ENCODE measurements at places on chromosomes 7 and 10. TPM values are rescaled to one million over a fixed set of nuclear protein-coding genes. Genes with fewer than 3 reads are reported as not detected.

Gene EIF3A
- 129 TPM for total RNA-seq

Gene PSD
- total RNA-seq = 13.3 TPM

Gene WDR86
- not detected for total RNA-seq

Gene TMEM273
- 2.0 TPM for total RNA-seq

Gene BMPER
- not detected for total RNA-seq

Gene IGFBP1
- total RNA-seq = not detected

DNA sequence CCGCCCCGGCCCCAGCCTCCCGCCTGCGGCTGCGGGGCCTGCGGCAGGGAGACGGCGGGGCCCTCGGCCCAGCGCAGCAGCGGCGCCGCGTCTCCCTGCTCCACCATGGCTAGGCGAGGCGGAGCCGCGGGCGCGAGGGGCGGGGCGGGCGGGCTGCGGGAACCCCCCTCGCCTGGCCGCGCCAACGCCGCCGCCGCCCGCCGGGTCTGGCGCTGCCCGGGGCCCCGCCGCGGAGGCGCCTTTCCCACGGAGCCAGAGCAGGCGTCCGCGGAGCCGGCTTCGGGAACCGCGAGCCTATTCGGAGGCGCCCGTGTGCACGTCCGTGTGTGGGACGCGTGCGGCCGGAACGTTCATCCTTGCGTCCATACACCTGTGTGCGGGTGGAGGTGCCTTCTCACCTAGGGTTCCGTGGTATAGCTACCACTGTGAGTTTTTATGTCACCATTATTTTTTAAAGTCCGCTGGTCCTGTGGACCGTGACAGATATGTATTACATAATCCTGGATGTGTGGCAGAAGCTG, at the start of gene DENND11:
TSS of gene DENND11 (minus strand) at position 120 of the 521 bp plus-strand sequence. CDS start at position 107, 13 bp downstream.
- peak; percentile 56 for DNase-seq

GRCh38 chr7:144910411-144910810, 74.6 kb upstream of the TPK1 start:
- no peak for DNase-seq

- DNase-seq = no peak
These were observed 316.0 kb downstream of the WDR37 start for GRCh38 chr10:1372212-1372611.

DNA sequence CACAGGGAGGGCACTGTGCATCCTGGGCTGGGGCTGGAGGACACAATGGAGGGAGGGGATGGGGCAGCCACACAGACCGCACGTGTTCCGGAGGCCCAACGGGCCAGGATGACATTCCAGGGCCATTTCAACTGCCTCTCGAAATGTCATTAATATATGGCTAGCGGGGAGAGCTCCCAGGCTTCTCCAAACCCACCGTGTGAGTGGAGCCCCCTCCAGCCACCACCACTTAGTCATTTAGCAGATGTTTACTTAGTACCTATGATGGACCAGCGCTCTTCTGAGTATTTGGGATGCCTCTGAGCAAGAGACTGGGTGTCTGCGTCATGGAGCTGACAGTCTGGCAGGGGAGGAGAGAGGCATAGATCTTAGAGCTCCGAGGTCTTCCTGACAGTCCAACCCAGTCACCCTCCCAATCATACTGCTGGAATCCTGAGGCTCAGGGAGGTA, 107.3 kb downstream of the ZMIZ1 start:
- no peak for DNase-seq

GRCh38 chr7:79227044-79227443, 226.4 kb downstream of the MAGI2 start:
- DNase-seq = no peak

DNA sequence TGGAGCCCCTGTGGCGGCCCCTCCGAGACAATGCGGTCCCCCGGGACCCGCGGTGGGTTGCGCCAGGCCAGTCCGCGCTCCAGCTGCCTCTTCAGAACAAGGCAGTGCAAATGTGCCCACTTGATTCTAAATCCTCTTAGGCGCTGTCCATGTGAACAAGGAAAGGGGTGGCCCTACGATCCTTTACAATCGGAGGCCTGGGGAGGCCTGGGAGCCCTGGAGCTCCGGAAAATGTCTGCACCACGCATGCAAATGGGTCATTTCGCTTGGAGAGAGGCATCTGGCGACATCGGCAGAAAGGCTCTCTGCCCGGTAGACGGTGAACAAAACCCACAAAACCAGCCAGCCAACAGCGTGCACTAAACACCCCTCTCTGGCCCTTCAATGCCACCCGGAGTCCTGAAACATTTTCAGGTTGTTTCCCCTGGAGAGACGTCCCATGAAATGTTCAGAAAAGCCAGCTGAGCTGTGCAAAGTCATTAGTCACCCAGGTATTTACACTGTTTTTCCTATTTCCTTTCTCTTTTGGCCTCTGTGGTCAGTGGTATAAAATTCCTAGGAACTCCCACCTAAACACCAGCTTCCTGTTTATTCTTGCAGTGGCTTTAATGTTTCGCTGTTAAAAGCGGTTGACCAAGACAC, 102.8 kb upstream of the ZNF438 start:
- no peak for DNase-seq

DNA sequence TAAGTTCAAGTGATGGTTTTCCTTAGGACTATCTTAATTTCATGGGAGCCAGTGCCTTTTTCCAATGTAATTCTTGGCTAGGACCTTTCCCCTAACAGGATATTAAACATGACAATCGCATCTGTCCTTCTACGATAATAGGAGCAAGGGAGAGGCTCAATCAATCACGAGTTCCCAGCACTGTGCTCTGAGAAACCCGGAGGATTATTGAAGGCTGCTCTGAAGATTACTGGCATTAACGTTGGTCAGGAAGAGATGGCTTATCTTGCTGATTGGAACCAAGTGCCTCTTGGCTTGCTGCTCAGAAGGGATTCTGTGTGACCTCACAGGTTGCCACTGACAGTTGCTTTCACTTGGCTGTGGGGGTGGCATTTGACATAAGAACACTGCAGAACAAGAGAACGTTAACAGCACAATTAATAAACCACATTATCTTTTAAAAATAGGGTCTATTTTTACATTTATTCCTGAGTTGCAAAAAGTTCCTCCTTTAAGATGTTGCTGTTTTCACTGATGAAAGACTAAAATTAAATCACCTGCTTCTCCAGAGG, 252.1 kb upstream of the TAC1 start:
- no peak for DNase-seq

GRCh38 chr10:110334061-110334656, 29.4 kb upstream of the SMNDC1 start:
- no peak for DNase-seq

- no peak for DNase-seq
These were observed 26.8 kb downstream of the DNAJC1 start for GRCh38 chr10:21976739-21977138.

DNA sequence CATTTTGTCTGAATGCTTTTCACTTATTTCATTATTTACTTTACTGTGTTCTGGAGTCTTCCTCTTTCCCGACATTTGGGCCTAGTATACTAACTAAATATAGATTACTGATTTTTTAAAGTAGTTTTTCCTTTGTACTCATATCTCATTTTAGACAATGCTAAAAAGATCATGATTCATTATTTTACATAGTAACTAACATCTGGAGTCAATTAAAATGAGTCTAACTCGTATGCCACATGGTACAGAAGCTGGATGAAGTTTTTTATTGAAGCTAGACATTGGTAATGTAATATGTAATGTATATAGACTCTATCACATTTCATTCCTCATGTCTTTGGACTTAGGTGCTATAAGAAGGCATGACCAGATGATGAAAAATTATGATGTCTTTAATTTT, 156.3 kb upstream of the HGF start:
- no peak for DNase-seq

DNA sequence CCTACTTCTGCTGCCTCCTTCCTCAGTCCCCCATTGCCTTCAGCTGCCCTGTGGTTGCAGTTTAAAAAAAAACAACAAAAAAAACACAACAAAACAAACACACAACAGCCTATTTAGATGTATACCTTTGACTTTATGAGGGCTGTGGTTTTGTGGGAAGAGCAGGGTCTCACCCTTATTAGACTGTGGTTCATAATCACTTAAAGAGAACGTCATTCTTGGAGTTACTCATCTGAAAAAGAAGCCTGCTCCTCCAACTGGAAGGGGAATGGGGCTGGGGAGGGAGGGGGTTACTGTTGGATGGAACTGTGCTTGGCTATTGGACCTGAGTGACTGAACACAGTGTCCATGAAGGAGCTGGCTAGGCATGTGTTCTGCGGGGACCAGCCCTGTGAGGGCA, 48.1 kb downstream of the SDK1 start:
- no peak for DNase-seq

DNA sequence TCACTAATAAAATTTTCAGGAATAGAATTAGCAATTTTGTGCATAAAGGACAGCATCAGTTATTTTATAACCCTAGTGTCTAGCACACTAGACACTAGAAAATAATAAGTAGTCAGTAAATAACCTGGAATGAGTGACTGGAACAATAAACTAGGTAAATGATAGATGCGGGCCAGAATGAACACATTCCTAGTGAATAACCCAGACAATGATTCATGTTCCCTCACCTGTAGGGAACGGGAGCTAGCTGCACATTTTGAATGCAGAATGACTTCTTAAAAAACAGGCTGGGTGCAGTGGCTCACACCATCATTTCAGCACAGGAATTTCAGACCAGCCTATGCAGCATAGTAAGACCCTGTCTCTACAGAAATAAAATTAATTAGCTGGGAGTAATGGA, 3.2 kb upstream of the ATOH7 start:
- DNase-seq = no peak

DNA sequence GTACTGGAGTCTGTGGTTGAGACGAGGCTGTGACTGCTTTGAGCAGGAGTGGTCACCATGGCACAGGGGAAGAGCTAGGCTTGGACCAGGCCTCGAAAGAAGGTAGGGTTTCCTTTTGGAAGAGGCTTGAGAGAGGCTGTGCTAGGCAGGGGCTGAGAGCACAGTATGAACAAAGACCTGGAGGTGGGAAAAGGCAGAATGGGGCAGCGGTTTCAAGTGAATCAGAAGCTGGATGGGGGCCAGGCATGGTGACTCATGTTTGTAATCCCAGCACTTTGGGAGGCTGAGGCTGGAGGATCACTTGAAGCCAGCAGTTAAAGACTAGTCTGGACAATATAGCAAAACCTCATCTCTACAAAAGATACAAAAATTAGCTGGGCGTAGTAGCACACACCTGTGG, 65.9 kb downstream of the CLIP2 start:
- no peak for DNase-seq

GRCh38 chr7:76149847-76150691, 51.6 kb upstream of the SRRM3 start:
- no peak for DNase-seq

GRCh38 chr10:128476368-128476725, 350.1 kb upstream of the MKI67 start:
- DNase-seq = no peak

DNA sequence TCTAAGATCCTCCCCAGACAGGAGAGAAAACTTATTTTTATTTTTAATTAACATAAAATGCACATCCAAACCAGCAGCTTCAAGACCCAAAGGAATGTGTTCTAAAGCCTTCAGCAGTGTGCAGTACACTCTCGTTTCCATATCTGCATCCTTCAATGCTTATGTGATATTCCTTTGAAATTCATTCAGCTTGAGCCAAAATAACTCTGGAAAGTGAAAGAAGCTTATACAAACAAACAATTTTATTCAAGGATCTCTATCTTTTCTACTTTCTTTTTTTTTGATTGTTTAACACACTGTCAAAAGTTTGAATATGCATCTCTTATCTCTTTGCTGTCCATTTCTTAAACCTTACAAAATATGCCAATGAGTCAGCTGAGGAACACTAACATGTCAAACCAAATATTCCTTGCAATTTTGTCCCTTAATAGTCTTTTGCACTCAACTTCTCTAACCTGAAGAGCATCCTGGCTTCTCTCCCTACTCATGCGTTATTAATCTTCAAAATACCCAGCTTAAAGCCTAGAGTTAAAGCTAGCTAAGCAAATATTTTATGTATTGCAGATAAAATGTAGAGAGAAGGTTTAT, 124.3 kb downstream of the THSD7A start:
- DNase-seq = no peak

DNA sequence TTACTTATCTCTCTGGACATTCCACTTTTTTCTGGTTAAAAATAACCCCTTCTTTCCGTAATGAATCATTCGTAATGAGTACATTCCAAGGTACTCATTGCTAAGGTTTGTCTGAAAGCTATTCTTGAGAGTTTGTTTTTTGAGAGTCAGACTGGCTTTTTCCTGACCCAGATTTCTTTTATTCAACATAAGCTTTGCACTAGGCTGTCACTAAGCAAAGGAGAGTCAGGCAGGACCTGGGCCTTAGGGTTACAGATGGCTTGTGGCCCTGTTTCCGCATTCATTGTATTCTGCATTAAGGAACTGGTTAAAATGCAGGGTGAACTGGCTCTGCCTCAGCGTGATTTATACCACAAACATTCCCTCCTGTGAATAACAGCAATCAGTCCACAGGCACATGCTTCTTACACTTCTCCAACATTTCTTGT, 84.1 kb downstream of the POM121L12 start:
- DNase-seq = no peak

DNA sequence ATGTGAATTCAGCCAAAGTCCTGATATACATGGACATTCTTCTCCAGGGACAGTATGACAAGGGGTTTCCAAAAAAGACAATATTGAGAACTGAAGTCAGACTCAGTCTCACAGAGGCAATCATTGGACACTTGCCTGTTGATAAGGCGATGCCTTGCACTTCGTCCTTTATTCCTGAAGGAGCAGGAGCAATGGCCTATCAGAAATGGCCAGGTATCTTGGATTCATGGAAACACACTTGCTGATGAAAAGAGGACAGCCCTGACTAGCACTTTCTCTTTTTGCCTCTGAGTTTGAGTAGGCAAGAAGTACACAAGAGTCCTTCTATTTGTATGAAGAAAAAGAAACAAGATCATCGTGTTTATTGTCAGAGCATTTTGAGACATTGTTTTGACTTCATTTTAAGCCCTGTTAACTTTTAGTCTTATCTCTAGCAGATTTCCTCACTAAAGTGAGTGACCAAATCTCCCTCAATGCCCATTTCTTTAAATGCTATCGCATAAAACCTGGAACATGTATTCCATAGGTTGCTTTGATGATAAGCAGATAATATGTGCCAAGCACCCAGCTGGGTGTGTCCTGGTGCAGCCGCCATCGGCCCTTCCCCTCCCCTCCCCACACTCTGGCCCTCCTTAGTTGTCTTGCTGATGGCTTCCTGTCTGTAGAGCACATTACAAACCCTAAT, 26.6 kb downstream of the ST8SIA6 start:
- DNase-seq = no peak

DNA sequence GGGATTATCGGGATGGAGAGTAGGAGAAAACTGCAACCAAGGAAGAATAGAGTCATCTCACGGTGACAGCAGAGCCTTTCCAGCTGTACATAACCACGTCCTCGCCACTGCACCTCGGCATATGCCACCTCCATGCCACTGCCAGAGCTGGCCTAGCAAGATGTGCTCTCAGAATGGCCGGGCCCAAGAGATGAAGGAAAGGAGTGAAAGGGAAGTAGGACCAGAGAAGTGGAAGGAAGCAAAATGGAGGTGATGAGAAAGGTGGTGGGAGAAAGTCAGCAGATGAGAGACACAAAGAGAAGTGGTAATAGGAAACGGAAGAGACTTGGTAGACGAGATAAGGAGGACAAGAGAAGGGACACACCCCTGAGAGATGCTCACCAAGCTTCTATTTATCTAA, 8.0 kb upstream of the CALU start:
- DNase-seq = no peak

- DNase-seq = no peak
These were observed 186.5 kb upstream of the TMEM72 start for GRCh38 chr10:44724415-44725174.

- no peak for DNase-seq
These were observed 25.9 kb upstream of the SMARCD3 start for GRCh38 chr7:151274396-151274795.

- DNase-seq = no peak
These were observed 309.8 kb downstream of the AHR start for GRCh38 chr7:17608114-17608833.

Measured in activated naive CD4-positive, alpha-beta T cell treated with anti-CD3 and anti-CD28 coated beads, Interleukin-2, amount 50 U/mL, for 72 hours (primary cell).